Gastroesophageal sphincter (tissue), 4 donors: ENCODE measurements at places on chromosomes 13 and 19. TPM values are rescaled to one million over a fixed set of nuclear protein-coding genes. Genes with fewer than 3 reads are reported as not detected.
A peak's percentile ranks its signal among the peaks of the same experiment; 100 is the strongest.

DNA sequence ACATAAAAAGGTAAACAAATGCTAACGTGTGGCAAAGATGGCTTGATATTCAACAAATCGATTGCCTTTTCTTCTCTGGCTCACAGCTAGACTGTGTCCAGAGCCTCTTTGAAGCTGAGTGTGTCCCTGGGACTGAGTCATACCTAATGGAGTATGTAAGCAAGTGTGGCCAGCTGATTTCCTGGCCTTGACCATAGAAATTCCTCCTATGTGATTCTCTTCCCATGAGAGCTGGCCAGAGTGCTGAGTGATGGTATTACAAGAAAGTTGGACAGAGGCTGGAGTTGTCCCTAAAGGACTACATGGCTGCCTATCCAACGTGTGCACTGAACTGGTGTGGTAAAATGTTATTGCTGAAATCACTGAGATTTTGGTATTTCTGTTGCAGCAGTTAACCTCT, 320.1 kb upstream of the SLC10A2 start:
- ATAC-seq: no peak

The TYROBP gene
- 23.5 TPM for total RNA-seq

- ATAC-seq: peak; percentile 28
These were observed 28.1 kb downstream of the BRD4 start for GRCh38 chr19:15304140-15304705.

- ATAC-seq: no peak
These were observed 509.5 kb downstream of the SLITRK1 start for GRCh38 chr13:83372786-83373185.

The SLC25A41 gene
- total RNA-seq: not detected
